ENCODE measurements at places on chromosomes 11 and 22. TPM values are rescaled to one million over a fixed set of nuclear protein-coding genes. Genes with fewer than 3 reads are reported as not detected.

Gene PRODH
- not detected for polyA plus RNA-seq

DNA sequence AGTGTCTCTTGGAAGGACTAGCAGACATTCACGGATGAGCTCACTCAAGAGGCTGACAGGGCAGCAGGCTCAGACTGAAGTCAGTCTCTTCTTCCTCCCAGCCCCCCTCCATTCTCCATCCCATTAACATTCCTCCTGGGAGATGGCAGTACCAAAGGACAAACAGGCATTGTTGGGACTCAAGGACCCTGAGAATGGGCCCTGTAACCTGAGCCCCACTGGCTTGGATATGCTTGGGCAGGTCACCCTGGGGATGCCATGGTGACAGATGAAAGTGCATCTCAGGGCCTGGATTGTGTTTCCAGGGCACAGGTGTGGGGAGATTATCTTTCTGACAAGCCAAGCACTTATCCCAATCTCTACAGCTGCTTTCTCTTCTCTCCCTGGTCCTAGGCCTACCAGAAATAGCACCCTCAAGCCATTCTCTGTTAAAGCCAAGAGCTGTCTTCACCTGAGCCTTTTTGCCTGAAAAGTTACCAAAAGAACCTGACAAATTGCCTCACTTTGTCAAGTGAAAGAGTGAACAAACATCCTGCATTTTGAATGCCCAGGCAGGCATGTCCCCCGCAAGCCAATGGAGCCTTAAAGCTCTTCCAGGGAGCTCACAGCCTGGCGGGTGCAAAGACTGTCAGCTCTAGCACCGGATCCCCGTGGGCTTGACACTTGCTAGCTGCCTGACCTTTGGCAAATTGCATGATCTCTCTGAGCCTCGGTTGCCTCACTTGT is 366.0 kb upstream of the NARS2 start:
- H3K27ac ChIP-seq, result no peak overlapping the region
- peaks cover 26% of the 10 kb centered on the region for H3K27me3 ChIP-seq
- H3K4me1 ChIP-seq, result no peaks in the 10 kb centered on the region

Gene SLC1A2
- polyA plus RNA-seq, result 0.07 TPM

DNA sequence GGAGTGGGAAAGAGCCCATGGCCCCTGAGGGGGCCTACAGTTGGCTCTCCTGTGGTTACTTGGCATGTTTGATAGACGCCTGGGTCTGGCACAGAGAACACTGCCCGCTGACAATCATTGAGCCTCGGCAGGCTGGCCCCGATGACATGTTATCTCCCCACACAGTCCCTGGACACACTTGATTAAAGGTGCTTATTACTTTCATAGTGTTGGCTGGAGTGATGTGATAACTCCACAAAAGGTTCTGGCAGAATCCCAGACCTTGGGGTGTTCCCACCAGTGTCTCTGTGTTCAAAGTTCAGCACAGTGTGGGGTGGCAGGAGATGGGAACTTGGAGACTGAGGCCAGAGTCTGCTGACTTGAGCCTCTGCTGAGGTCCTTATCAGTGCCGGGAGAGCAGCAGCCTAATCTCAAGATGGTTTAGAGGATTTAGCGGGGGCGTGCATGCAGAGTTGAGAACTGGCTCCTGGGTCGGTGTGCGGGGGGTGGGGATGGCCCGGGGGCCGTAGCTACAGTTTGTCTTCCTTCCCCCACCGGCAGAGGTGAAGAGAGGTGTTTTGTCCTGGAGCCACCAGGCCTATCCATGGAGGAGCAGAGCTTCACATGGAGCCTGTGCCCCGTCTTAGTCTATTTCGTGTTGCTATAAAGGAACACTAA is 22.5 kb downstream of the PARVB start:
- peak overlapping the region; percentile 43 for H3K27ac ChIP-seq
- H3K4me3 ChIP-seq, result peak overlapping the region; percentile 29
- DNase-seq, result no peak
- peaks cover 10% of the 10 kb centered on the region for H3K36me3 ChIP-seq

GRCh38 chr11:117917591-117918151 is 11.5 kb downstream of the TMPRSS13 start:
- H3K27ac ChIP-seq, result no peak overlapping the region
- no peak for DNase-seq
- peaks cover 10% of the 10 kb centered on the region for H3K4me1 ChIP-seq
- H3K36me3 ChIP-seq, result peaks cover 2% of the 10 kb centered on the region

- no peak for DNase-seq
- H3K27me3 ChIP-seq, result peaks cover 7% of the 10 kb centered on the region
- no peaks in the 10 kb centered on the region for H3K36me3 ChIP-seq
- no peak overlapping the region for H3K4me3 ChIP-seq
- H3K4me1 ChIP-seq, result no peaks in the 10 kb centered on the region
Observed at GRCh38 chr11:130703489-130704190, 212.6 kb downstream of the SNX19 start.

Gene MUC5AC
- polyA plus RNA-seq, result not detected

DNA sequence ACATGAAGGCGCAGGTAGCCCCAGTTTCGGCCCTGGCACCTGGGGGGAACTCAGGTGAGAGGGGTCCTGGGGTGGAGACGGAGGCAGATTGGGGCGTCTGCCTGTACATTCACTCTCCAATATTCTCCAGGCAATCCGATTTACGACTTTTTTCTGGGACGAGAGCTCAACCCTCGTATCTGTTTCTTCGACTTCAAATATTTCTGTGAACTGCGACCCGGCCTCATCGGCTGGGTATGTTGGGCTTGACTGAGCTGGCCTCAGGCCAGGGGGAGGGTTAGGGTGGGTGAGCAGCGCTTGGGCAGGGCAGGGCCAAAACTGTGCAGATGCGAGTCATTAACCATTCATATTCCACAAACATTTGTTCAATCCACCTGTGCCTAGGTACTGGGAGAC is 1.7 kb downstream of the TM7SF2 start:
- no peaks in the 10 kb centered on the region for H3K27me3 ChIP-seq
- DNase-seq, result no peak
- peak overlapping the region; percentile 100 for H3K4me3 ChIP-seq

GRCh38 chr11:106418791-106419190 is 341.3 kb downstream of the AASDHPPT start:
- no peak overlapping the region for H3K27ac ChIP-seq
- no peak overlapping the region for H3K4me3 ChIP-seq
- H3K36me3 ChIP-seq, result no peaks in the 10 kb centered on the region
- no peak for DNase-seq

GRCh38 chr11:119297938-119298337 is 19.0 kb downstream of the MCAM start:
- no peaks in the 10 kb centered on the region for H3K27me3 ChIP-seq
- no peak overlapping the region for H3K4me3 ChIP-seq
- peaks cover 28% of the 10 kb centered on the region for H3K36me3 ChIP-seq
- no peak overlapping the region for H3K27ac ChIP-seq
- no peaks in the 10 kb centered on the region for H3K4me1 ChIP-seq

DNA sequence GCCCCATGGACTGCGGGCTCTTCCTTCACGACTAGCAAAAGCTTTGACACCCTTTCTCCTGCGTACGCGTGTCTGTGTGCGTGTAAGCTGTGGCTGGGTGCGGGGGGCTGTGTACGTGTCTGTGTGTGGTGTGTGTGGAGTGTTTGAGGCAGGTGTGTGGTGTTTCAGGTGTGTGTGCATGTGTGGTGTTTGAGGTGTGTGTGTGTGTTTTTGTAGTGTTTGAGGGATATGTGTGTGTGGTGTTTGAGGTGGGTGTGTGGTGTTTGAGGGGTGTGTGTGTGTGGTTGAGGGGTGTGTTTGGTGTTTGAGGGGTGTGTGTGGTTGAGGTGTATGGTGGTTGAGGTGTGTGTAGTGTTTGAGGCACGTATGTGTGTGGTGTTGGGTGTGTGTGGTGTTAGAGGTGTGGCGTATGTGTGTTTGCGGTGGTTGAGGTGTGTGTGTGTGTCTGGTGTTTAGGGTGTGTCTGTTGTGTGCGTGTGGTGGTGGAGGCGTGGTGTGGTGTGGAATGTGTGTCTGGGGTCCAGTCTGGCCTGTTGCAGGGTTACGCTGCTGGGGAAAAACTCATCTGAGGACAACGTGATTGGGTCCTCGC is 687 bp upstream of the ARSA start:
- H3K4me1 ChIP-seq, result peaks cover 18% of the 10 kb centered on the region
- no peaks in the 10 kb centered on the region for H3K27me3 ChIP-seq
- peak overlapping the region; percentile 72 for H3K27ac ChIP-seq
- no peaks in the 10 kb centered on the region for H3K36me3 ChIP-seq
- H3K4me3 ChIP-seq, result peak overlapping the region; percentile 95
- no peak for DNase-seq

DNA sequence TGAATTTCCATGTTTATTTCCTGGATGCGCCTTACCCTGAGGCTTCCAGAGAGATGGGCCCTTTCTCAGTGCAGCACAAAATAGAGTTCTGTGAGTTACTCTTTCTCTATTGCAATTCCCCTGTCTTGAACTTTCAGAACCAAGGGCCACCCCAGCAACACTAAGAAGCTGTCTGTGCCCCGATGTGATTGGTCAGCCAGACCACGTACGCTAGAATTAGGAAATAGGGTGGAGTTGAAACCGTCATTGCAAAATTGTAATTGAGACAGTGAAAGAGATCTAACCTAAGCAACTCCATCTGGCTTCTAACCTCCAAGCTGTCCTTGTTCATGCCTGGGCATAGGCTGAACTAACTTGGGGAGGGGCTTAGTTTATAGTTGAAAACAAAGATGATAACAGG is 981.3 kb downstream of the OPCML start:
- H3K36me3 ChIP-seq, result no peaks in the 10 kb centered on the region
- no peak overlapping the region for H3K27ac ChIP-seq
- H3K4me1 ChIP-seq, result no peaks in the 10 kb centered on the region

Gene HTR3A
- polyA plus RNA-seq, result 1.8 TPM

Gene OR10G7
- polyA plus RNA-seq, result not detected

GRCh38 chr11:86663761-86664160 is 8.7 kb downstream of the ME3 start:
- no peaks in the 10 kb centered on the region for H3K4me1 ChIP-seq
- no peak for DNase-seq
- H3K27me3 ChIP-seq, result peaks cover 10% of the 10 kb centered on the region

Gene MMP20
- not detected for polyA plus RNA-seq

DNA sequence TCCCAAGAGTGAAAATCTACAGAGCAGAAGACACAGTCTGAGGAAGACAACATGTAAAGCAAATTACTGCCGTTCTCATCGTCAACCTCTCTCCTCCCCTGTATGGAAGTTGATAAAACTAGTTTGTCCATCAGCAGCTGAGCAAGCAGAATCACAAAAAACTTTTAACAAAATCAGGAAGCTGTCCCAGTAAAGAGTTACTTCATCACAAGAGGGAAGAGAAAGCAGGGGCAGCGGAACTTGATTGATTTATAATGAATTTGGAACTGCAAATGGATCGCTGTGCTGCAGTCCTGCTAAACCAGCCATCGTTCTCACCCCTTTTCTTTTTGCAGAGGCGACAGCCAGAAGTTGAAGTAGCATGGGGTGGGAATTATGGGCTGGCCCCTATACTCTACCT is 13.7 kb upstream of the UCP3 start:
- DNase-seq, result no peak
- H3K27ac ChIP-seq, result no peak overlapping the region
- no peaks in the 10 kb centered on the region for H3K27me3 ChIP-seq

DNA sequence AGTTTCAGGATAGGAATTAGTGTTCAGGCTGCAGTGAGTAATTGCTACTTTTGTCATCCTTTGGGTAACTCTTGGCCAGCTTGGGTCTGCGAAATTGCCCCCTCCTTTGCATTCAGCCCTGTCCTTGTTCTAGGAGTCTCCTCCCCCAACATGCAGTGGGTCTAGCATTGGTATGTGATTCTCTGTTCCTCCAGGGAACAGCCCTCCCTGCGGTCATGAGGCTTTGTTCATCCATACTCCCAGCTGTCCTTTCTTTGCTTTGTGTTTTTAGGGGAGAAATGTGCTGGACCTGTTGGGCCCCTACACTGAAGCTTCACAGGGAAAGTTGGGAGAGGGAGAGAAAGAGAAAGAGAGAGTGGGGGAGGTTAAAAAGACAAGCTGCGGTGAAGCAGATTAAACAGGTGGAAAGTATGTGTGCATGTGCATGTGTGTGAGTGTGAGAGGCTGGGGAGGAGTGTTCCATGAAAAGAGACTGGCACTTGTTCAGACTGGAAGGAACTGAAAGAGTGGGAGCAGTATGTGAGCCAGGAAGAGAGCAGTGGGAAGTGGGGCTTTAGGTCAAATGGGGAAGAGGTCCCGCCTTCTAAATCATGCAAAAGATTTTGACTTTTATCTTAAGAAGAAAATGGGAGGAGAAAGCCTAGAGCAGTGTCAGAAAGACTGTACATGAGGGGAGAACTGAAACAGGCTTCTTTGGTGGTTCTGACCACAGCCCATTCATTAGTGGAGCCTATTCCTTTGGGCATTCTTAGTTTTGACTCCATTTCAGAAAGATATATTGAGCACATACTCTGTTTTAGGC is 17.9 kb upstream of the SESN3 start:
- H3K27me3 ChIP-seq, result no peaks in the 10 kb centered on the region
- H3K36me3 ChIP-seq, result no peaks in the 10 kb centered on the region
- peak overlapping the region; percentile 70 for H3K27ac ChIP-seq
- peaks cover 29% of the 10 kb centered on the region for H3K4me1 ChIP-seq

DNA sequence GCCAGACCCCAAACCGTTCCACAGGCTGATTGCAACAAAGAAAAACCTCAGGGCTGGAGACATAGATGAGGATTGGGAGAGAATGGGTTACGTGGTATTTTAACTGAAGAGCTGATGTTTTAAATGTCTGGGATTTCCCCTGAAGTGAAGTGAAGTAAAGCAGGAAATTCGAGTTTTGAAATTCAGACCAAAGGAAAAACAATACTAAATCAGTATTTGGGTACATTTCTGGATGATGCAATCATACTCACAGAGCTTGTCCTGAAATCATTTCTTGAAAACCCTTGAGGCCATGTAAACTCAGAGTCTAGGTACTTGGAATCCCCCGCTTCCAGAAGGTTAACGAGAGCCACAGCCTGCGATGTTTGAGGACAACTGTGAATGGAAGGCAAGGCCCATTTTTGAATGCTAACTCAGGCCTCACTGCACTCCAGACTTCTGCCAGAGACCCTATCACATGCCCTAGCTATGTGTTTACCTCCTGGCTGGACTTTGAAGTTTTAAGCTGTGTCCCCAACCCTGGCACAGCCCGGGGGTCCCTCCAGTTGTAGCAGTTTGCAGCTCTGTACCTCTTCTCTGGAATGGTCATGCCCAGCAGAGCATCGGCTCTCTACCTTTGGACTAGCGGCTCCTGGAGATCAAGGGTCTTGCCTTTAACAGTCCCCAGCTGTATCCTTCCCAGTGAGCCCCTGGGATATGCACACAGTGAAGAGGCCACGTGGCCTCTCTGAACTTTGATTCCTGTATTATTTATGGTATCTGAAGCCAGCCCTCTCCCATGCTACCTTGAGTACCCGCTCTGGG is 5.4 kb upstream of the FTH1 start:
- H3K27me3 ChIP-seq, result no peaks in the 10 kb centered on the region
- H3K4me1 ChIP-seq, result peaks cover 44% of the 10 kb centered on the region
- H3K36me3 ChIP-seq, result no peaks in the 10 kb centered on the region
- DNase-seq, result no peak

DNA sequence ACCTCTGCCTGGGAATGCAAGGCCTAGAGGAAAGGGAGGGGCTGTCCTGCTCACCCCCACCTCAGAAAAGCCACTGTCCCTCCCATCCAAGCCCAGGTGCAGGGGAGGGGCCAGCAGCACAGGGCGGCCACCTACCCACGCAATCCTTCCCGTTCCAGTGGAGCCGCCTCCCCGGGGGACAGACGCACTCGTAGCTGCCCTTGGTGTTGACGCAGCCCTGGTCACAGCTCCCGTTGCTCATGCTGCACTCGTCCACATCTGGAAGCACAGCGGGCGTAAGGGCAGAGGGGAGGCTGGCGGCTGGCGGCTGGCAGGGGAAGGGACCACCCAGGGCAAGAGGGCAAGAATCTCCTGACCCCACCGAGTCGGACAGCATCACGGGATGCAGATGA is 40.3 kb upstream of the TTLL12 start:
- H3K4me1 ChIP-seq, result peaks cover 5% of the 10 kb centered on the region
- no peak overlapping the region for H3K4me3 ChIP-seq
- no peak for DNase-seq
- no peak overlapping the region for H3K27ac ChIP-seq
- no peaks in the 10 kb centered on the region for H3K36me3 ChIP-seq

- H3K27ac ChIP-seq, result no peak overlapping the region
- H3K4me1 ChIP-seq, result peaks cover 4% of the 10 kb centered on the region
- DNase-seq, result no peak
- peaks cover 12% of the 10 kb centered on the region for H3K36me3 ChIP-seq
Observed at GRCh38 chr11:108698844-108699642, 34.2 kb downstream of the DDX10 start.

Data from naive B cell (primary cell).